NCI-H345 (cell line): ENCODE measurements at places on chromosomes 16 and 17.

- no peak for DNase-seq
Measured at GRCh38 chr17:1180958-1181752, 1.4 kb upstream of the ABR start.

GRCh38 chr16:54283725-54284318 is 2.8 kb downstream of the IRX3 start:
- DNase-seq: no peak

GRCh38 chr17:76154292-76154691 is 13.2 kb upstream of the FOXJ1 start:
- no peak for DNase-seq

DNA sequence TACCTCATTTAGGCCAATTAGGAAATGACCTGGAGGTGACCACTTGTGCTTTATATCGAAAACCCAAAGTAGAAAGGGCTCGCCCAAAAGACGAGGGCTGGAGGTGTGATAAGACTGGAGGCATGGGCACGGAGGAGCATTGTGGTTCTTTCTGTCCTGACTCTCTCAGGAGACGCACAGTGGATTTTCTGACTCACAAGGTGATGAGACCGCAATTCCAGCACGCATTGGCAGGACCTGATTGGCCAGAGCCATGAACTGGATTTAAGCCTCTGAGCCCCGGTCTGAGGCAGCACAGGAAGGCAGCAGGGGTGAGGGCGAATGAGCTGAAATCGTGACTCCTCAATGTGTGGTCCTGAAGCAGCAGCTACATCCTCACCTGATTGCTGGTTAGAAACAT is 559.1 kb upstream of the SALL1 start:
- DNase-seq: no peak

DNA sequence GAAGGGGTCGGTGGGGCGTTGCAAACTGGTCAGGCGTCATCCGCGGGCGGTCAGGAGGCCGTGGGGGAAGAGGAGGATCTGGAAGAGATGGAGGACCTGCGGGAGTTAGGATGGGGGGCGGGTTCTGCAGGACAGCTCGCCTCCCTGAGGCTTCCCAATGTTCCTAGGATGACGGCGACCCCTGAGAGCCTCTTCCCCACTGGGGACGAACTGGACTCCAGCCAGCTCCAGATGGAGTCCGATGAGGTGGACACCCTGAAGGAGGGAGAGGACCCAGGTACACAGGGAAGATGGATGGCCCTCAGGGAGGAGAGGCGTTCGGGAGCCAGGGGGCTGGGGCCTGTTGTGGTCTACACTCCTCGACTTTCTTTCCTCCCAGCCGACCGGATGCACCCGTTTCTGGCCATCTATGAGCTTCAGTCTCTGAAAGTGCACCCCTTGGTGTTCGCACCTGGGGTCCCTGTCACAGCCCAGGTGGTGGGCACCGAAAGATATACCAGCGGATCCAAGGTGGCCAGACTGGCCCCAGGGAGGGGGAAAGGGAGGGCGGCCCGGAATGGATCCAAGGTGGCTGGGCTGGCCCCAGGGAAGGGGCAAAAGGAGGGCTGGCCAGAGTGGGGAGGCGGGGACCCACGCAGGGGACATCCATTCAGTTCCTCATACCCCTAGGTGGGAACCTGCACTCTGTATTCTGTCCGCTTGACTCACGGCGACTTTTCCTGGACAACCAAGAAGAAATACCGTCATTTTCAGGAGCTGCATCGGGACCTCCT is 839 bp downstream of the PLD2 start:
- DNase-seq: no peak

DNA sequence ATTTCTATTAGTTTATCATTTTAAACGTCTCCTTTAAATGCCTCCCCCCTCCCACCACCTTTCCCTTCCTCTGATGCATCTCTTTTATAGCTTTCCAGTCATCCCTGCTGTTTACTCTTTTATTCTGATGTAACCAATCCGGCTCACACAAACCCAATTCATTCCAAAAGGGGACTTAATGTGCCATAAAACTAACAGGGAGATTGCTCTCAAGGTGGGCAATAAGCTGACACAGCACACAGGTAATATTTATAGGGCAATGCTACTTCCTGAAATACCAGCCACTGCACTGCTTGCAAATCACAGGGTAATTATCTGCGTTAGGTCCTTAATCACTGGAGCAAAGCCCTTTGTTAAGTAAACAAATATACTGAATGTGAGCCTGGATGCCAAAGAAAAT is 23.3 kb upstream of the CA10 start:
- DNase-seq: peak; percentile 88

GRCh38 chr17:75516619-75517296 is 430 bp downstream of the TSEN54 start:
- peak; percentile 59 for DNase-seq

GRCh38 chr17:69473841-69474831 is 59.6 kb downstream of the MAP2K6 start:
- DNase-seq: no peak

DNA sequence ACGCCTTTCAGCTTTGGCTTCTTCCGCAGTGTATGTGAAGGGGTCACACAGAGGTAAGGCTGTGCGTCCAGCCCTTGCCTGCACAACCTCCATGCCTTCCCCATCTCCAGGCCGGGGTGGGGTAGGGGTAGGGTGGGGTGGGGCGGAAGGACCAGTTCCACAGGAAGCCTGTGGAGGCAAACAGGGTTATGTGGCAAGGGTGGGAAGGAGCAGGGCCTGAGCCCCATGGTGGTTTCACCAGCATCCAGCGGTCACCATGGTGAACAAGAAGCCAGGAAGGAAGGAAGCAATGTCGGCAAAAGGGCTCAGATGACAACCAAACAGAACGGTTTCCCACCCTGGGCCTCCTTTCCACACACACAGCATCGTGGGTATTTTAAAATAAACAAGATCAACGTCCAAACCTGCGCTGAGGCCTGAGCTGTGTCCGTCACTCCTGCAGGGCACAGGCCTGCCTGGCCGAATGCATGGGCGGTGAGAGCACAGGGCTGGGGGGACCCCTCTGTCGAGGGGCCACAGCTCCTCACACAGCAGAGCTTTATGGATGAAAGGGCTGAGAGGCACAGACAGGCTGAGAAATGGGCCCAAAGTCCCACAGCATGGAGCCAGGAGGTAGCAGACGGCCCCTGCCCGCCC is 80.5 kb downstream of the ZNF778 start:
- DNase-seq: no peak

GRCh38 chr16:2842340-2843000 is 12.4 kb downstream of the ZG16B start:
- DNase-seq: no peak

GRCh38 chr17:80103449-80104085 is 2.2 kb downstream of the GAA start:
- no peak for DNase-seq

- DNase-seq: no peak
Measured at GRCh38 chr16:5078626-5079025, 7.0 kb downstream of the ALG1 start.
